Activated CD4-positive, alpha-beta T cell treated with anti-CD3 and anti-CD28 coated beads for 24 hours (primary cell): ENCODE measurements at places on chromosomes 1 and 21.

DNA sequence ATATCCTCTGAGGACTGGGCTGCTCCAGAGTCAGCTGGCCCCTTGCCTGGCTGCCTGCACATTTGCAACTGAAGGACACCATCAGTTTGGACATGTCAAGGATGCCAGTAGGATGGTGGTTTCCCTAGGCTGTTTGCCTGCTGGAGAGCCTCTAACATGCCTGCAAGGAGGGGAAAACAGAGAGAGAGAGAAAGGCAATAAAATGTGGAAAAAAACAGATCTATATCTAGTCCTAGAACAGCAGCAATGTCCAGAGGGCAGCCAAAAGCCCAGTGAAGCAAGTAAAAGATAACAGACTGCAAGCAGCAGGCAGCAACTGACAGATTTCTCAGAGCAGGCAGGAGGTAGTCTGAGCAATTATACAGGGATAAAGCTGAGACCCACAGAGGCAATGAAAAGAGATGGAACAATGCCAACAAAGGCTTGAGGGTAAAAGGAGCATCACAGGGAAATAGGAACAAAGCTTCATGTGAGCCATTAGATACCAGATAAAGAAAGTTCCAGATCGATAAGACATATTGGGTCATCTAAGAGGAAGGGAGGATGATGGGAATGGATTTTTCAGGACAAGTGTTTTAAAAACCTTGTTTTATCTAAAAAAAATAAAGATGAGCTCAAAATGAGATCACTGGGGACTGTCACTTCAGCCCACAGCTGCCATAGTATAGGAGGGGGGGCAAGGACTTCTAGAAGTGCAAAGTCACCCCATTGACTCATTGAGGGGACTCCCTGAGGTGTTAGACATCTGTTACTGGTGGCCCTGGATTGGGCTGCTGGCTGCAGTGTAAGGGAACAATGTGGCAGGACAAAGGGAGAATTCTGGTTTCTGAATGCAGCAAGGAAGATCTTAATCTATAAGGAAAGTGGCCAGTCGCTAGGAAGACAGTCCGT, 38.6 kb upstream of the GADD45A start:
- no peak for DNase-seq

DNA sequence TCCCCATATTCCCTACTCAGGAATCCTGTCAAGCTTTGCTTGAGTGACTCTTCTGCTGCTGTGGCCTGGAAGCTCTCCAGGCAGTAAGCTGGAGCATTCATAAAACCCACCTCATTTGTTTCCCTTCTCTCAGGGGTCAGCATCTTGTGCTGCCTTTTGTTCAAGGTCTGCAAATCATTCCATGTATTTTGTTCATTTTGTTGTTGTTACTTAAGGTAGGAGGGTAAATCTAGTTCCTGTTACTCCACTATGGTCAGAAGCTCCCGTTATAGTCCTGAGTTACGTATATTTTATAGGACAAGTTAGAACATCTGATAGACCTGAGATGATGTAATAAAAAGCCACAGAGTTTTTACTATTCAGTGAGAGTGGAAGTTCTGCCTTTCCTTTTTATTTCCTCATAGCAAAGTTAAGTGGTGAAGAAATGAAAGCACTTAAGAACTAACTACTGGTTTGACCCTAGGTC, 9.9 kb downstream of the SYNJ1 start:
- DNase-seq = no peak

- DNase-seq = no peak
These were observed 8.7 kb downstream of the ETS2 start for GRCh38 chr21:38814126-38815059.

DNA sequence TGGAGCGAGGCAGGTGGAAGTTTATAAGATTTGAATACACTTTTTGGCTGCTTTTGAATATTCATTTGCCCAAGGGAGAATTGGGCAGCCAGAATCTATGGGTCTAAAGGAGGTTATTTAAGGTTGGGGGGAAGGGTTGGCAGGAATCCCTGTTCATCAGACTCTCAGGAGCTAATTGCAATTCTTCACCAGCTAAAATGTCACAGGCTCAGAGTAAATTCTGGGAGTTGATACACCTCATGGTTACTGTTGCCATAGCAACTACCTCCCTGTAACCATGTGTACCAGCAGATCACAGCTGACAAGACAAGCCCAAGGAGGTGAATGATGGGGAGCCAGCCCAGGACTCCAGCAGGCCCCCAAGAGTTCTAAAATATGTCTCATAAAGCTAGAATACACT, 75.5 kb downstream of the CAMK2N1 start:
- no peak for DNase-seq

DNA sequence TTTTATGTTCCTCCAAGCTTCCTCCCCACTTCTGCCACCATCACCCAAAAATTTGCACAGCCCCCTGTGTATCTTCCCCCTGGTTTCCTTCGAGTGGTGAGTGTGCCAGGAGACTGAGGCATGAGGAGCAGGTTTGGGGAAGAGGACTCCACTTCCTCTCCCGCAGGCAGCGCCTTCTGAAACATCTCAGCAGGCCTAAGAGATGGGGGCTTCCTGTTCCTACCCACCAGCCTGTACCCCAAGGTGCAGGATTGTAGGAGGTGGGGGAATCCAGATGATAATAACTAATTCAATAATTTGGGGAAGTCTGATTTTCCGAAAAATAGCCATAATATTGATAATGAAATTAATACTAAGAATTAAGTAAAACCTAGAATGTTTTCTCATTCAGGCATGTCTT, 62.4 kb downstream of the RHBG start:
- DNase-seq = no peak

GRCh38 chr1:239951511-239952140, 140.1 kb upstream of the FMN2 start:
- peak; percentile 35 for DNase-seq

DNA sequence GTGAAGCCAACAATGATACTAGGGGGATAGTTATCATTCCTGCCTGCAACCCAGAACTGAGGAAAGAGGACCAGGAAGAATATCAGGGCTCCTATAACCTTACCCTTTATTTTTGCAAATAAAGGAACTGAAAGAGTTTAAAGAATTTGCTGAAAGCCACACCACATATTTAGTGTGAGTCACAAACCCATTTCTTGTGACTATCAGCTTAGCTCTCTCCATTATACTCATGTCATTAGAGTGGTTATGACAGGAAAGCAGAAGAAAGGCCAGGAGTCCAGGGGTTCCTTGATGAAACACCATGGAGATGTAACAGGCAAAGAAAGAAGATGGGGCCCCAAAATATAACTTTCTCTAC, 141.1 kb upstream of the SAMSN1 start:
- no peak for DNase-seq

- DNase-seq = no peak
These were observed 73.3 kb upstream of the FMO3 start for GRCh38 chr1:171017426-171017825.

- DNase-seq = no peak
These were observed 3.4 kb upstream of the NVL start for GRCh38 chr1:224333309-224333926.

- DNase-seq = no peak
These were observed 138.2 kb upstream of the CACNA1E start for GRCh38 chr1:181345146-181345545.

- DNase-seq = no peak
These were observed 21.5 kb upstream of the HMGB4 start for GRCh38 chr1:33842348-33842747.

- no peak for DNase-seq
These were observed 137.6 kb upstream of the SGIP1 start for GRCh38 chr1:66396212-66396890.

DNA sequence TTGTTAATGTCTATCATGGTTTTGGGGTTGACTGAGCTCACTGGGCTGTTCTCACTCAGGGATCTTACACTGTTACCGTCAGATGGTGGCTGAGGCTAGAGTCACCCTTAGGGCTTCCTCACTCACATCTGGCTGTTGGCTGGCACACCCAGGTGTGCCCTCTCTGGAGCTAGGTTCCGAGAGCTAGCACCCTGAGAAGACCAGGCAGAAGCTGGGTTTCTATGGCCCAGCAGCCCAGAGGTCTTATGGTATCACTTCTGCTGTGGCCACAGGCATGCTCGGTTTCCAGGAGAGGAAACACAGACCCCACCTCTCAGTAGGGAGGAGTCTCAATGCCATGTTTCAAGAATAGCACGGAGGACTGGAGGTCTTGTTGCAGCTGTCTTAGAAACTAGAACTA, 20.7 kb upstream of the KIF1B start:
- DNase-seq = no peak

DNA sequence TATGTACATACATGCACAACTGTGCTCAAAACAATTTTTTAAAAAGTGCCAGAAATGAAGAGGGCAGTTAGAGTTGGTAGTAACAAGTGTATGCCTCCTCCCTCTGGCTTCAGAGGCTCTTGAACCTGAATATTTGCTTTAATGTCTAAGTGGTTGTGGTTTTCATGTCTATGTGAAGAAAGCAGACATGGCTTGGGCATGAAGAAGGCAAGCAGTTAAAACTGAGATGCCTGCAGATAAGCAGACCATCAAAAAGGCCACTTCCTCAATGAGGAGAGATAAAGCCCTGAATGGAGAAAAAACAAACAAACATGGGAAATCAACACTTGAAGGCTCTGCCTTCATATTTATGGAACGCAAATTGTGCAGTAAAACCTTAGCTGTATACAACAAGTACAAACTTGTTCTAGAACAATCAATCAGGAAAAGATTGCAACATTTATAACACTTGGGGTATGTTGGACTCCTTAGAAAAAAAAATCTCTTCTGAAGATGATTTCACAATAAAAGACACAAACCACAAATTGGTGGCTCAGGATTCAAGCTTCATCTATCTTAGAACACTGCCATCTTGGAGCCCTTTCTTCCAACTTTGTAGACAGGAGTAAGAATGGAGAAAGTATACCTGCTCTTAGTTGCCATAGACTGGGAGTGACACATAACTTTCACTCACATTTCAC, 52.7 kb upstream of the PLA2G4A start:
- DNase-seq = no peak

DNA sequence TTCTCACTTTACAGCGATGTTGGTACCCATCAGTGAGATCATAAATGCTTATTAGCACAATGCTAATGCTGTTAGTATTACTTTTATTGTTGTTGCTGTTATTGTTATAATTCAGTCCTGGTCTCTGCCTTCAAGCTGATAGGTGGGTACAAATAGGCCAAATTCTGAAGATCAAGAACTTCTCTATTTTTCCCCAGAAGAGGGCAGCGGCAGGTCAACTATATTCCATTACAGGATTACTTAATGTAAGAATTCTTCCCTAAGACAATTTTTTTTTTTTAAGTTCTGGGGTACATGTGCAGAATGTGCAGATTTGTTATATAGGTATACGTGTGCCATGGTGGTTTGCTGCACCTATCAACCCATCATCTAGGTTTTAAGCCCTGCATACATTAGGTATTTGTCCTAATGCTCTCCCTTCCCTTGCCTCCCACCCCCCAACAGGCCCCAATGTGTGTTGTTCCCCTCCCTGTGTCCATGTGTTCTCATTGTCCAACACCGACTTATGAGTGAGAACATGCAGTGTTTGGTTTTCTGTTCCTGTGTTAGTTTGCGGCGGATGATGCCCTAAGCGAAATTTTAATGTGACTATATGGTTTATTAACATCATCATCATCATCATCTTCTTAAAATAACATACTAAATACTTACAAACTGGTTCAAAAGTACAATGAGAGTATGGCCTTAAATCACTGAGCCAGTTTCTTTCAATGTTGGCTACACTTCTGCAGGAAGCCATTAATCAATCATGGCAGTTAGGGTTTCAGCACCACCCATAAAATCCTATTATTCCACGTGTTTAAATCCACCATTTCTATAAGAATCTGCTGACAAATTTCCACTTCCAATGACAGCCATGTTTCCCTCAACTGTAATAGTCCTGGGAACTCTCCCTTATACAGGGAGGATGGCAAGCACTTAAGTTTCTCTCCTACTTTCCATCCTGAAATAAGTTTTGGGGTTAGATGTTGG, 19.2 kb downstream of the SLC19A2 start:
- no peak for DNase-seq

GRCh38 chr1:198700396-198700795, 61.6 kb downstream of the PTPRC start:
- no peak for DNase-seq

DNA sequence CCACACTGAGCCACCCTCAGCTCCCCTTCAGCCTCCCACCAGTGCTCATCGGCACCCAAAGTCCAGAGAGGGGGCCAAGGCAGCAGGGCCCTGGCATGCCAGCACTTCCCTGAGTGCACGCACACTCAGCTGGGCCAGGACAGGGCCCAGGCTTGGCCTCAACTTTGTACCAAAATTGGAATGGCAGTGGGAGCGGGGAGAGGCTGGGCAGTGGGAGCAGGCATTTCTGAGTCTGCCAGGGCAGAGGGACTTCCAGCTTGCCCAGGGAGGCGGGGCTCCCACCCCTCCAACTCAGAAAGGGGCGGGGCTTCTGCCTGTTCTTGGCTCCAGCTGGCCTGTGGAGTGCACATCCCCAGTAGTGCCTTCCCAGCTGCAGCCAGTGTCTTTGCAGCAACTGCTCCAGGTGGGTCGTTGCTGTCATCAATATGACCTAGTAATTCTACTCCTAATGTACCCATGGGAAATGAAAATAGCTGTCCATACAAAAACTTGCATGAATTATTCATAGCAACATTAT, 10.3 kb upstream of the SNX7 start:
- no peak for DNase-seq

GRCh38 chr1:66999640-67000400, 54.1 kb downstream of the SLC35D1 start:
- DNase-seq = no peak

- DNase-seq = no peak
These were observed 75.8 kb downstream of the FHAD1 start for GRCh38 chr1:15322648-15323350.

DNA sequence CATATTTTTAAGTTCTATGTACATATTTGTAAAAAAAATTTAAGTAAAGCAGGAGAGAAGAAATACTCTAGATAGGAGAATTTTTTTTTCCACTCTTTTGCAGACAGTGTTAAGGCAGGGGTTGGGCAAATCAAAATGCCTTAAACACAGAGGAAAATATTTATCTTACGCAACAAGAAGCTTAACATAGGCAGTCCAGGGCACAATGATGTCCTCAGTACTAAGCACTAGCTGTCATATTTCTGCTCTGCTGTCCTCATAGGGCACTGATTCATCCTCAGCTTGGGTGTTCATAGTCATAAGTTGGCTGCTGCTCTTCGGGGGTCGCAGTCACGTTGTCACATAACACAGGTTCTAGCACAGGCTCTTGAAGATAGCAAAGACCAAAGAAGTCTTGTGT, 247.4 kb downstream of the PTBP2 start:
- DNase-seq = no peak

GRCh38 chr1:66685670-66686069, 66.6 kb upstream of the DYNLT5 start:
- no peak for DNase-seq

DNA sequence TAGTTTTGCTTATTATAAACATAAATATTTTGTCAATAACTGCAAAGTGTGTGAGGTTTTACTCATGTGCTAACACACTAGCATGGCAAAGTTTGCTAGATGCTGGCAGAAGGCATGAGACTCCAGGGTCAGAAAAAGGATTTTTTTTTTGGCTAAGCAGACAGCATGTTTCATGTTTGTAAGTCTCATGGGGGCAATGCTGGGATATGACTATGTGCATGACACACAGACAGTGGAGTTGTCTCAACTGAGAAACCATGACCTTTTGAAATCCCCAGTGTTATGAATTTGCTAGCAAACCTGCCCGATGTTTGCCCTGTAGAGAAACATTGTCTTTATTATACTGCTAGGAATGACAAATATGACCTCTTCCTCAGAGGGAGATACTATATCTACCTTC, 448.2 kb downstream of the BRINP3 start:
- no peak for DNase-seq
